ENCODE measurements at places on chromosomes 11 and 22.

DNA sequence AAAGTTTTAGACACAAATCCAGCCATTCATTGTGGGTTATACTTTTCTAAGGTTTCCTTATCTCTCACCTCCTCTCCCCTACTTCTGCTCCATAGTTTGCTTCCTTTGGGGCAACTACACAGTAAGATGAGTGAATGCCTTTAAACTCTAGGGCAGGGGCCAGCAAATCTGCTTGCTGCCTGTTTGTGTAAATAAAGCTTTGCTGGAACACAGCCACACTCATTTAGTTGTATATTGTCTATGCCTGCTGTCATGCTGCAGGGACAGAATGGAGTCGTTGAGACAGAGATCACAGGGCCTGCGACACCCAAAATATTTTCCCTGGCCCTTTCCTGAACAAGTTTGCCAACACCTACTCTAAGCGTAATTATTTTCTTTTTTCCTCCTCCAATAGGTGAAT is 58.7 kb downstream of the TECTA start:
- DNase-seq = no peak

DNA sequence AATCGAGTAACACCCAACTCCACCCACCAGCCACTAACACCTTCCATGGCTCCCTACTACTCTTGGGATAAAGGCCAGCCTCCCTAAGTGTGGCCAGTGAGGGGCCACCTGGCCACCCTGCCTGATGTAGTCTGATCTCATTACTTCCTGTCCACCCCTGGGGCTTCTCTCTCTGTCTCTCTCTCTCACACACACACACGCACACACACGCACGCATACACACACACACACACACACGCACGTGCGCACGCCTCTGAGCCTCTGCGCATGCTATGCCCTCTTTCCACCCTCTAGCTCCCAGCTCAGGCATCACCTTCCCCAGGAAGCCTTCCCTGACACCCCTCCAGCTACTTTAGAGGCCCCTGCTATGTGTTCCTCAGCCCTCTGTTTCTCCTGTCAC is 3.9 kb downstream of the MFNG start:
- no peak for DNase-seq

GRCh38 chr11:19428206-19429002 is 187.7 kb upstream of the E2F8 start:
- DNase-seq = no peak

DNA sequence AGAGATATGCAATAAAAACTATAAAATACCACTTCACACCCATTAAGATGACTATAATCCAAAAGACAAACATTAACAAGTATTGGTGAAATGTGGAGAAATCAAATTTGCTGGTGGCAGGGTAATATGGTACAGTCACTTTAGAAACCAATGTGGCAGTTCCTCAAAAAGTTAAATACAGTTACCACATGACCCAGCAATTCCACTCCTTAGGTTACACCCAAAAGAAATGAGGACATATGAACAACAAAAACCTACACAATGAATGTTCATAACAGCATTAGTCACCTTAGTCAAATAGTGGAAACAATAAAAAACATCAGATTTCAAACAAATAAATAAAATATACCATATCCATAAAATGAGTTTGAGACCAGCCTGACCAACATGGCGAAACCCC is 52.6 kb downstream of the RDX start:
- DNase-seq = no peak

GRCh38 chr11:45298718-45299117 is 12.6 kb upstream of the SYT13 start:
- no peak for DNase-seq

DNA sequence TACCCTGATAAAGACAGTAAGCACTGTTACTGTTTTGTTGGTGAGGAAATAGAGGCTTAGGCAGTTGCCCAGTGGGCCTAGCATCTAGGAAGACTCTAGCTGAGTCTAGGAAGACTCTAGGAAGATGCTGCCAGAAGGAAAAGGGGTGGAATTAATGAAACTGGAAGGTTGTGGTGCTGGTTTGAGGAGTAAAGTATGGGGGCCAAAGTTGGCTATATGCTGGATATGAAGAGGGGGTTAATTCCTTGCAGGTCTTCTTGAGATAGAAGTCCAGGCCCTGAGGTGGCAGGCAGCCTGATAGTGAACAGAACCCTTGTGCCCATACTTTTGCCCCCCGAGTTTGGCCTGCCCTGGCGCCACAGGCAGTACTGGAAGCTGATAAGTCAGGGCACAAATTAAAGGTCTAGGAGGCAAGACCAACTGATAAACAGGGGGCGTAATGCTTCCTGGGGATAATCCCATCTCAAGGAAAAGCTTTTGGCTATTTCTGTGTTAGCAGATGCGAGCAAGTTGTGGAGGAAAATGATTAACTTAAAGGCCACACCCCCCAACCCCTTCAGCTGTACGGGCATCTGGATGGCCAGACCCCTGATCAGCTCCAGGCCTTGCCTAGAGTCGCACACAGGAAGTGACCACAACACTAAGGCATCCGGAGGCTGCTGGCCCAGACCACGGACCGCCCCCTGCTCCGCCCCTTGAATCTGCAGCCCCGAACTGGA is 3.1 kb downstream of the ILK start:
- DNase-seq = peak; percentile 73

GRCh38 chr11:106614262-106614661 is 404.0 kb downstream of the GUCY1A2 start:
- DNase-seq = no peak

- DNase-seq = no peak
Observed at GRCh38 chr11:106077609-106078455, at the start of gene AASDHPPT. Gene AASDHPPT (plus strand): TSS chr11:106077662. CDS start chr11:106077711, 49 bp downstream.

- no peak for DNase-seq
Observed at GRCh38 chr22:49368976-49369725, 458.5 kb downstream of the BRD1 start.

DNA sequence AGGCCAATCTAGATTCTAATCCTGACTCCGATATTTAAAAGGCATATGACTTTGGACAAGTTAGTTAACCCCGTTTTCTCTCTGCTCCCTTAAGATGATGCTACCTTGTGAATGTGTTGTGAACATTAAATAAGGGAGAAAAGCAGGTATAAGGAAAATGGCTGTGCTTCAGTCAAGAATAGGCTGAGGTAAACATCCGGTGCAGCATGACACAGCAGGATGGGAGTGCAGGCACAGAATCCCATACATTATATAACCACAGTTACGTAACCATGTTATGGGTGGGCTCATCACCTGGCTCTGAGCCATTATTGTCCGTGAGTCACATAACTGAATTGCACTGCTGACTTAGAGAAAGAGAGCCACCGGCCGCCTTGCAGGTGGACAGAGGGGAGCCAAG is 382.2 kb upstream of the ANO5 start:
- no peak for DNase-seq

DNA sequence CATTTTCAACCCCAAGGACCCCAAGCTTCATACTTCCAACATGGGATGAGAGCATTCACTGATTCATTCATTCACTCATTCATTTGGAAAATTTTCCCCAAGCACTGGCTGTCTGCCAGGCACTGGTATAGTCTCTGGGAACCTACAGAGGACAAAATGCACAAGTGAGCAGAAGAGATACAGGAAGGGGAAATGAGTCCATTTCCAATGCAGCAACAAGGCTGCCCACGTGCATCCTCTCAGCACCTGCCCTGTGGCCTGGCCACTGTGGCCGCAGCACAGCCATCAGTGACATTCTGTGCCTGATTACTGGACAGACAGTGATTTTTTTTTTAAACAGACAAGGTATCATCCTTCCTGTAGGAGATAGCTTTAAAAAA is 96.0 kb upstream of the PITPNB start:
- DNase-seq = no peak

GRCh38 chr11:111699579-111700156 is 66.5 kb downstream of the PPP2R1B start:
- no peak for DNase-seq

- DNase-seq = no peak
Observed at GRCh38 chr11:70828593-70829082, 423.7 kb downstream of the SHANK2 start.

GRCh38 chr11:57647372-57647771 is 2.3 kb downstream of the YPEL4 start:
- DNase-seq = no peak

GRCh38 chr22:34159491-34159890 is 239.2 kb upstream of the LARGE1 start:
- no peak for DNase-seq

DNA sequence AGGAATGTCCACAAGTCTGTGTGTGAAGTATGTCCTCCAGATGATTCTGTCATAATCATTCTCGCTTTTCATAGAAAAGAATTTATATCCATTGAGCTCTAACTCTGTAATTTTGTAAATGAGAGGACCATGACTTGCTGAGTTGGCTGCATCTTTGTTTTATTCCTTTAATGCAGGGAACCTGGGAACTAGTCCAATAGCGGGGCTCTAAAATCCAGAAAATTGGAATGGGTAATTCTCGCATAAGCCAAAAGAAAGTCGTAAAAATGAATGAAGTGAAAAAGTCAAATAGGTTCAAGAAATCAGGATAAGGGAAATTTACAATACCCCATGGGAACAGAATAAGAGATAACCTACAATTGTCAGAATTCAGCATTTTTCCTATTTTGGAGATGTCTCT is 232.5 kb downstream of the RAB38 start:
- DNase-seq = no peak

DNA sequence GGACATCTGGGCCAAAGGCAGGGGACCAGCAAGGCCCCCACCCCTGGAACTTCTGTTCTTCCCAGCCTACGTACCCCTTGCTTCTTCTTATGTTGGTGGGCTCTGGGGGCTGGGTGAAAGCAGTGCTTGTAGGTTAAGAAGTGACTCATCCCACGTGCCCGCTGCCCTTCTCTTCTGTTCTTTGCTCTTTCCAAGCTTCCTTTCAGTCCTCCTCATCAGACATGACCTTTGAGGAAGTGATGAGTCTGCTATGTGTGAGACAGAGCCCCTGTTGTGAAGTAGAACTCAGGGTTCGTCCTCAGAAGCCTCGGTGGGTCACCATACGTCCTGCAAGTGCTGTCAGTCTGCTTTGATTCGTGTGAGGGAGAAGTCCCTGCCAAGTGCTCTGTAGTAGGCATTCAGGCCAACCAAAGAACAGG is 12.7 kb downstream of the MED15 start:
- no peak for DNase-seq

- DNase-seq = no peak
Observed at GRCh38 chr11:117722082-117722481, 74.9 kb downstream of the DSCAML1 start.

DNA sequence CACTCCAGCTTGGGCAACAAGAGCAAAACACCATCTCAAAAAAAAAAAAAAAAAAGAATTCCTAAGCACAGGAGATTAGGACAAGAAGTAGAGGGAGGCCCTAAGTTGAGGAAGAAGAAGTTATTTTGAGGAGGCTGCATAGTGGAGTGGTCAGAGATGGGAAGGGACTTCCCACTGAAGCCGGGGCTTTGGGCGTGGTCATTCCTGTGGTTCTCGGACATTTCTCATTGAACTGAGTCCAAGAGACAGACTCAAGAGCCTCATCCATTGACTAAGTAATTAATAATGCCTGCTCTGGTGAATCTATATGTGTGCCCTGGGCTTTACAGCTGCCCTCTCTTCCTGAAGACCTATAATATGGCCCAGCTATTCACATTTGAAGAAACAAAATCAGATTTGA is 53.2 kb upstream of the FTH1 start:
- DNase-seq = no peak
